ENCODE measurements at places on chromosomes 6 and 20. TPM values are rescaled to one million over a fixed set of nuclear protein-coding genes. Genes with fewer than 3 reads are reported as not detected.

DNA sequence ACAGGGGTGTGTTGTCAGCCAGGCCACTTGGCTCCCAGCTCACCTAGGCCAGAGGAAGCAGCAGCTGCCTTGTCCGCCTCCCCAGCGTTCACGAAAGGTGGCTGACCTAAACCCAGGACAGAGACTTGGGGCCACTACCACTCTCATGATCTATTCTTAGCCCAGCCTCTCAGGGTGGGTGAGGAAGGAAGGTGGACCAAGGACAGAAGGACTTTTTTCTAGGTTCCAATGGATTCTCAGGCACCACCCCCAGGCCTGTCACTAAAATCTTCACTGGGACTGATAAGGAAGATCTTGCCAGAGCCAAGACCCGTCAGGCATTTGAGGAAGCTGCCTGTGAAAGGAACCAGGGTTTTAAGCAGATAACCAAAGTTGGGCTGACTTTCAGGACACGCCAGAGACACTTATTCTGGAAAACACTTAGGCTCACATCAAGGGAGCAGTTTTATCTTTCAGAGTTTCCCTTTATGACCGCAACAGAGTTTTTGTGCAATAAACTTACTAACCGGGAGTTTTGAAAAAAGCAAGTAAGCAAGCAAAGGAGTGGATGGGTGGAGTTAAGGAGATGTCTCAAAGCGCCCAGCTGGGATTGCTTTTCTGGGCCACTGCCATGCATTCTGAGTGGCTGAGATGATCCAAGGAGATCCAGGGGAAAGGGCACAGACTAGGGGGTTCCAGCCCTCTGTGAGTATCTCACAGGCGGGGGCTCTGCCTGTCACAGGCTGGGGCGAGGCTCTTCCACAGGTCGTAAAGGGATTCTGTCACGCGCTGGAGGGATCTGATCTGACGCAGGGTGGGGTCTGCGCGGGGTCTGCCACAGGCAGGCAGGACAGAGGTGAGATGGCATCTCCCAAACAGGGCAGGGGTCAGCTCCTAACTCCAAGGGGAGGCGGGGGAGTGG is 989 bp downstream of the FITM2 start:
- no peaks in the 10 kb centered on the region for H3K36me3 ChIP-seq
- H3K4me3 ChIP-seq, result peak overlapping the region; percentile 91
- no peak for DNase-seq
- H3K27me3 ChIP-seq, result no peaks in the 10 kb centered on the region
- H3K4me1 ChIP-seq, result peaks cover 20% of the 10 kb centered on the region

DNA sequence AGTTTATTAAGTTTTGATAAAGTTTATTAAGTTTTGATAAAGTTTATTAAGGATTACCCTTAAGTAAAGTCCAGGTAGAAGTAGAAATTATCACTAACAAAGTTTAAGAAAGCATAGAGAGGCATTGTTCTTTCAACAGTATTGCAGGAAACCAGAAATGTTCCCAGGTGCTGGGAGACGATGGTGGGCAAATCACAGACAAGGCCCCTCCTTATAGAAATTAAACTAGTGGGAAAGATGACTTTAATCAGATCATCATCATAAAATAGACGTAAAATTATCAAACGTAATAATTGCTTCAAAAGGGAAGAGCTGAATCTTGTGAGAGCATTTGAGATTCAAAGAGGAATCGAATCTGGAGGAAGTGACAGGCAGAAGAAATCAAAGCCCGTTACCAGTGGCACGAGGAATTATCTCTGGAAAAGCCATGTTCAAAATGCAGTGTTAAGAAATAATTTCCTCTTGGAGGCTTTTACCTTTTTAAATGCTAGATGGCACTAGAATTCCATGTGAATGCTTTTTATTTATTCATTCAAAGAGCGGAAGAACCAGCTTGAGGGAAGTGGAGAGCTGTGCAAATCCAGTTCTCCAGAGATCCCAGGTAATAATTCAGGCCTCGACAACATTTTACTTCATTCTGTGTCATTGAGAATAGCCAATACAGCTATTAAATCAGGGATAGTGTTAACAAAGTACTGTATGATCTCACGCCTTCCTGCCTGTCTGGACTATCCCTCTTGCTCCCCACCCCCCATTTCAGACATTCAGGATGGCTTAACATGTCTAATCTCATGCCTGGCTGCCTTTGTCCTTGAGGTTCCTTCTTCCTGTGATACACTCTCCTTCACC is 1.0 kb upstream of the APMAP start:
- no peak for DNase-seq
- peaks cover 5% of the 10 kb centered on the region for H3K27me3 ChIP-seq
- H3K36me3 ChIP-seq, result peaks cover 20% of the 10 kb centered on the region
- H3K4me1 ChIP-seq, result peaks cover 49% of the 10 kb centered on the region

DNA sequence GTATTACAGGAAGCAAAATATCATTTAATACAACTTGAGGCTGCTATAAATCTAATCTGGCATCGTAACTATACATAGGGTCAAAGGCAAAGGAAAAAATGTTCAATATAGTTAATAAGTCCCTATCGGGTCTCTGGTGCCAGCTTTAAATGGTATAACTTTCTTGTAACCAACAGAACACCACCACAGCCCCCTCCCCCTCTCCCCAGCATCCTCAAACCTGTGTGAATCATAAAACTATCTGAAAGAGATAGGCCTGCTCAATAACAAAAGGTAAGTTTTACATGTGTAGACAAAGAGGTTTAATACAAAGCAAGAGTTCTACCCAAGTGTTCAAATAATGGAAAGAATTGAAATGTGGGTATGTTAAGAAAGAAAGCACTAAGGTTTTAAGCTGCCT is 12.2 kb downstream of the SMLR1 start:
- H3K4me1 ChIP-seq, result peaks cover 2% of the 10 kb centered on the region
- DNase-seq, result no peak
- H3K27me3 ChIP-seq, result no peaks in the 10 kb centered on the region
- H3K36me3 ChIP-seq, result no peaks in the 10 kb centered on the region

GRCh38 chr20:53231061-53231460 is 258.9 kb downstream of the TSHZ2 start:
- H3K27ac ChIP-seq, result no peak overlapping the region
- no peak overlapping the region for H3K4me3 ChIP-seq
- H3K36me3 ChIP-seq, result no peaks in the 10 kb centered on the region
- H3K4me1 ChIP-seq, result peaks cover 2% of the 10 kb centered on the region
- H3K27me3 ChIP-seq, result peaks cover 2% of the 10 kb centered on the region

DNA sequence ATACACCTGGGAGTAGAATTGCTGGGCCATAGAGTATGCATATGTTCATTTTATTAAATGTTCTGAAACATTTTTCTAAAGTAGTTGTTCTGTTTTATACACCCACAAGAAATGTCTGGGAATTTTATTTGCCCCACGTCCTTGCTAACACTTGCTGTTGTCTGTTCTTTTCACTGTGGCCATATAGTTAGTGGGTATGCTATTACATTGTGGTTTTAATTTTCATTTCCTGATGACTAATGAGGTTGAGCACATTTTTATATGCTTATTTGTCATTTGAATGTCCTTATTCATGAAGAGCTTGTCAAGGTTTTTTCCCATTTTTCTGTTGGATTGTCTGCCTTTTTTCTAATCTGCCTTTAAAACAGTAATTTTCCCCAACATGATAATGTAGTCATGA is 41.5 kb upstream of the TGM3 start:
- no peak for DNase-seq
- no peak overlapping the region for H3K4me3 ChIP-seq
- H3K27ac ChIP-seq, result no peak overlapping the region

GRCh38 chr6:170162011-170162774 is 128.7 kb downstream of the DLL1 start:
- no peak overlapping the region for H3K4me3 ChIP-seq
- H3K4me1 ChIP-seq, result peaks cover 6% of the 10 kb centered on the region
- H3K27me3 ChIP-seq, result no peaks in the 10 kb centered on the region
- DNase-seq, result no peak

Gene ZSCAN31
- 0.56 TPM for total RNA-seq

Gene ADGB
- total RNA-seq, result not detected

DNA sequence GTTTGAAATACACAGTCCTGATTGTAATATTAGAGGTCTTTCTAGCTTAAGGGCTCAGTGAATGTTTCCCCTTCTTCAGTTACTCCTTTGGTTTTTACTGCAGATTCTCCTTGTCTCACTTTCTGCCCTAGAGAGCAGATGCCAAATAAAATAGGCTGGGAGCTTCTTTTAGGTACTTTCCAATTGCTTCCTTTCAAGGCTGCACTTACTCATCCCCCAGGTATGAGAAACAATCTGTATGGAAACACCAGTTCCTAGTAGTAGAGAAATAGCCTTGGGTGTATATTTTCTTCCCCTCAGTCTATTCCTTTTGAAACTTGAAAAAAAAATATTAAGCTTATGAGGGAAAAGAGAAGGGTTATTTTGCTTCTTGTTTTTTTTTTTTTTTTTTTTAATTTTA is 139.7 kb downstream of the PAK5 start:
- H3K4me1 ChIP-seq, result no peaks in the 10 kb centered on the region
- no peaks in the 10 kb centered on the region for H3K36me3 ChIP-seq
- H3K27me3 ChIP-seq, result no peaks in the 10 kb centered on the region
- H3K4me3 ChIP-seq, result no peak overlapping the region

- H3K27ac ChIP-seq, result no peak overlapping the region
- H3K4me1 ChIP-seq, result no peaks in the 10 kb centered on the region
- no peak for DNase-seq
- no peaks in the 10 kb centered on the region for H3K36me3 ChIP-seq
Observed at GRCh38 chr6:81237226-81237625, 515.3 kb downstream of the TENT5A start.

All from activated CD4-positive, alpha-beta T cell treated with anti-CD3 and anti-CD28 coated beads, Interleukin-2, amount 10 ng/mL, durations not matched to agents 7 days and 5 days (primary cell).